WTC11 (cell line): ENCODE measurements at places on chromosomes 6 and 20. TPM values are rescaled to one million over a fixed set of nuclear protein-coding genes. Genes with fewer than 3 reads are reported as not detected.

- DNase-seq, result no peak
Measured at GRCh38 chr20:1656844-1657243, 735 bp downstream of the SIRPG start.

- no peak for DNase-seq
Measured at GRCh38 chr6:120774275-120774674, 560.0 kb downstream of the TBC1D32 start.

Gene RIMS4
- total RNA-seq, result 24.8 to 27.4 TPM (median 27.3 TPM) in 3 replicates

GRCh38 chr6:136095986-136096385, 154.1 kb downstream of the MTFR2 start:
- DNase-seq, result no peak

GRCh38 chr6:11710311-11710761, 68.3 kb downstream of the ADTRP start:
- no peak for DNase-seq

- no peak for DNase-seq
Measured at GRCh38 chr6:28390688-28391087, 8.9 kb downstream of the ZSCAN12 start.

- DNase-seq, result no peak
Measured at GRCh38 chr20:2937902-2938301, 64.6 kb downstream of the PTPRA start.
